Cardiac muscle cell (in vitro differentiated cells and primary cell): ENCODE measurements at places on chromosomes 4 and X. TPM values are rescaled to one million over a fixed set of nuclear protein-coding genes. Genes with fewer than 3 reads are reported as not detected.

- no peaks in the 10 kb centered on the region for H3K27me3 ChIP-seq
- H3K36me3 ChIP-seq: no peaks in the 10 kb centered on the region
- DNase-seq: no peak
- H3K27ac ChIP-seq: no peak overlapping the region
- no peak overlapping the region for H3K4me3 ChIP-seq
Measured at GRCh38 chrX:270848-271367, 10.3 kb upstream of the PLCXD1 start.

GRCh38 chr4:123343400-123344041 lies 53.1 kb upstream of the SPRY1 start:
- no peaks in the 10 kb centered on the region for H3K27me3 ChIP-seq
- no peaks in the 10 kb centered on the region for H3K36me3 ChIP-seq
- H3K4me1 ChIP-seq: no peaks in the 10 kb centered on the region
- no peak overlapping the region for H3K27ac ChIP-seq
- H3K4me3 ChIP-seq: no peak overlapping the region

- peaks cover 11% of the 10 kb centered on the region for H3K4me1 ChIP-seq
- H3K4me3 ChIP-seq: no peak overlapping the region
- H3K36me3 ChIP-seq: no peaks in the 10 kb centered on the region
- H3K27me3 ChIP-seq: no peaks in the 10 kb centered on the region
- H3K27ac ChIP-seq: no peak overlapping the region
- DNase-seq: no peak
Measured at GRCh38 chrX:22060415-22061280, 28.5 kb downstream of the PHEX start.

- H3K36me3 ChIP-seq: no peaks in the 10 kb centered on the region
- H3K4me3 ChIP-seq: no peak overlapping the region
- no peak for DNase-seq
- no peaks in the 10 kb centered on the region for H3K4me1 ChIP-seq
- H3K27me3 ChIP-seq: no peaks in the 10 kb centered on the region
Measured at GRCh38 chr4:6532102-6532501, 42.9 kb upstream of the MAN2B2 start.

DNA sequence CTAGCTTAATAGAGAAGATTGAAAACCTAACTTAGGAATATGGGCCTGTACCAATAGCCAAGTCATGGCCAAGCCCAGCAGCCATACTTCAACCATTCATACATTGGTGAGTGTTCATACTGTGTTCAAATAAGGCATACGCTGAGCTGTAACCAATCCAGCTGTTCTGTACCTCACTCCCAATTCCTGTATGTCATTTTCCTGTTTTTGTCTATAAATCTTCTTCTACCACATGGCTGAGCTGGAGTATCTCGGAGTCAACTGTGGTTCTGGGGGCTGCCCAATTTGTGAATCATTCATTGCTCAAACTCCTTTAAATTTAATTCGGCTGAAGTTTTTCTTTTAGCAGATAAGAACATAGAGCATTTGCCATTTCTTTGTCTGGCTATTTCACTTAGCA lies 195.3 kb upstream of the ANKRD50 start:
- H3K4me3 ChIP-seq: no peak overlapping the region
- DNase-seq: peak; percentile 72
- H3K36me3 ChIP-seq: no peaks in the 10 kb centered on the region
- peaks cover 16% of the 10 kb centered on the region for H3K4me1 ChIP-seq
- H3K27me3 ChIP-seq: no peaks in the 10 kb centered on the region
- H3K27ac ChIP-seq: no peak overlapping the region

DNA sequence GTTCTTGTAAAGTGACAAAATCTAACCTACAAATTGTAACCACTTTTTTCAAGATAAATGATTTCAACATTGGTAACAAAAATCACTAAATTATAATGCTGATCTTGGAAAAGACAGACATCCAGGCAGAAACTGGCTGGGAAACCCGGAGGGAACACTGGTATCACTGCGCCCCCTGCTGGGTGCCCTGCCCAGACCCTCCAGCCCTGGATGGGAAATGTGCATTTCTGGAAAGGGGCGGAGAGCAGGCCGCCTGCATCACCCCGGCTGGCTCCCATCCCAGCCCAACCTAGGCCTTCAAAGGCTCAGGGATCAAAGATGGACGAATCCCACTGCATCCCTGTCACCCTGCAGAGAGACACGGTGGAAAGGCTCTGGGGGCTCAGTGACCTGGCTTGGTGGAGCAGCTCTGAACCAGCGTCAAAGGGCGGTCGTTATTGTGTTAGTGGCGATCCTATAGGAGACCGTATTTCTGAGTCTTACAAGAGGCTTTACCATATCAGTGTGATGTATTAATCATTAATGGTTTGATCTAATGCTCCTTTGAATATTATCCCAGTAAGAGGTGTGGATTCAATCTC lies 37.3 kb downstream of the ACOX3 start:
- H3K27ac ChIP-seq: no peak overlapping the region
- peaks cover 3% of the 10 kb centered on the region for H3K36me3 ChIP-seq
- no peaks in the 10 kb centered on the region for H3K4me1 ChIP-seq
- H3K27me3 ChIP-seq: no peaks in the 10 kb centered on the region
- DNase-seq: peak; percentile 90

- H3K4me1 ChIP-seq: peaks cover 15% of the 10 kb centered on the region
- DNase-seq: no peak
- H3K4me3 ChIP-seq: no peak overlapping the region
- H3K36me3 ChIP-seq: no peaks in the 10 kb centered on the region
- no peaks in the 10 kb centered on the region for H3K27me3 ChIP-seq
- H3K27ac ChIP-seq: no peak overlapping the region
Measured at GRCh38 chr4:53645108-53645507, 53.8 kb upstream of the LNX1 start.

DNA sequence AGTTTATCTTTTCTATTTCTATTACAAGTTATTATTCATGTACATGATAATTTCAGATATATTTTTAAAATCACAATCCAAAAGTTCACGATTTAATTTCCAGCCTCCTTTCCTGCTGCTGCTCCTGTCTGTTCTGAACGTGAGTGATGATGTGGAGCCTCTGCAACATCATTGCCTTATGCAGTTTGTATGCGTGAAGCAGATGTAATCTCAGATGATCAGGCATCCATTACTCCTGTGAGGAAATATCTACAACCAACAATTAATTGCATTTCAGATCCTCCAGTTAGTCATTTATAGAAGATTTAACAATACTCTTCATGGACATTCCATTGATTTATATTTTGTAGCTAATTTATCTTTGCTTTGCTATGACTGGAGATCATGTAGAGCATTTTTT lies 668.7 kb upstream of the EPHA5 start:
- no peaks in the 10 kb centered on the region for H3K27me3 ChIP-seq
- no peak overlapping the region for H3K4me3 ChIP-seq
- H3K27ac ChIP-seq: no peak overlapping the region
- no peak for DNase-seq
- no peaks in the 10 kb centered on the region for H3K36me3 ChIP-seq

DNA sequence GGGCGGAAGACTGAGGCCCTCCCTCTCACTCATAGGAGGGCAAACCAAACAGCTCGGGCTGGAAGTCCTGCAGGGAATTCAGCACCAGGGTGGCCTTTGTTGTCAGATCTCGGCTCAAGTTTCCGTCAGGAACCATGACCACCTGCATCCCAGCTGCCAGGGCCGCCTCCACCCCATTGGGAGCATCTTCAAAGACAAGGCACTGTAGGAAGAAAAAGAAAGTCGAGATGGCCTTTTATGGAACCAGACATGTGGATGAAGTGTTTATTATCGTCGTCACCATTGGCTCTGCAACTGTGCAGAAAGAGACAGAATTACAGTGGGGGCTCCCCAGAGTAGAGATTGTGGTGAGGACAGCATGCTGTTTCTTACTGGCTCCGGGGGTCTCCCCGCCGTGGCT lies 97.2 kb upstream of the STS start:
- no peaks in the 10 kb centered on the region for H3K27me3 ChIP-seq
- no peak for DNase-seq
- no peak overlapping the region for H3K4me3 ChIP-seq
- H3K27ac ChIP-seq: no peak overlapping the region
- no peaks in the 10 kb centered on the region for H3K4me1 ChIP-seq

DNA sequence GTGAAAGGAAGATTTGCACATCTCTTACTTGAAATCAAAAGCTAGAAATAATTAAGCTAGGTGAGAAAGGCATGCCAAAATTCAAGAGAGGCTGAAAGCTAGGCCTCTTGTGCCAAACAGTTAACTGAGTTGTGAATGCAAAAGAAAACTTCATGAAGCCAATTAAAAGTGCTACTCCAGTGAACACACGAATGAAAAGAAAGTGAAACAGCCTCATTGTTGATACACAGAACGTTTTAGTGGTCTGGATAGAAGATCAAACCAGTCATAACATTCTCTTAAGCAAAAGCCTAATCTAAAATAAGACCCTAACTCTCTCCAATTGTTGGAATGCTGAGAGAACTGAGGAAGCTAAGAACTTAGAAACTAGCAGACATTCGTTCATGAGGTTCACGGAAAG lies 122.3 kb downstream of the UNC5C start:
- H3K4me3 ChIP-seq: no peak overlapping the region
- no peaks in the 10 kb centered on the region for H3K36me3 ChIP-seq
- DNase-seq: no peak
- H3K4me1 ChIP-seq: peaks cover 24% of the 10 kb centered on the region

- H3K36me3 ChIP-seq: no peaks in the 10 kb centered on the region
- H3K4me1 ChIP-seq: no peaks in the 10 kb centered on the region
- no peak for DNase-seq
- no peaks in the 10 kb centered on the region for H3K27me3 ChIP-seq
- H3K4me3 ChIP-seq: no peak overlapping the region
Measured at GRCh38 chr4:142952821-142953580, 106.9 kb upstream of the INPP4B start.

DNA sequence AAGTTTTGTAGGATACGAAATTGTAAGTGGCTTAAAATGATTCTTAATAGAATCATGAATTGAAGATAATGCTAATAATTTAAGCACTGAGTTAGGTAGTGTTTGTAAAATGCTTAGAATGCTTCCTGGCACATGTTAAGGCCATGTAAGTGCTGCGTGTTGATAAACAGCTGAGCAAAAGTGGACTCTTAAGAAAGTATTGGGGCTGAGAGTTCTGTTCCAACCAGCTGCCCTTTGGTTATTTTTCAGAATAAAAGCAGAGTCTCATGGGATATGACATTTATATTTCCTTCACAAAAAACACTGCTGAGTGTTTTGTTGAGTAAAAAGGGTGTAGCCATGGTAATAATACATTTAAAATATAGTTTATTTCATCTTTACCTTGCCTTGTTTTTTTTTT lies 42.5 kb downstream of the HTT start:
- H3K4me3 ChIP-seq: no peak overlapping the region
- no peaks in the 10 kb centered on the region for H3K4me1 ChIP-seq
- H3K27ac ChIP-seq: no peak overlapping the region
- H3K27me3 ChIP-seq: no peaks in the 10 kb centered on the region
- peaks cover 44% of the 10 kb centered on the region for H3K36me3 ChIP-seq
- no peak for DNase-seq

DNA sequence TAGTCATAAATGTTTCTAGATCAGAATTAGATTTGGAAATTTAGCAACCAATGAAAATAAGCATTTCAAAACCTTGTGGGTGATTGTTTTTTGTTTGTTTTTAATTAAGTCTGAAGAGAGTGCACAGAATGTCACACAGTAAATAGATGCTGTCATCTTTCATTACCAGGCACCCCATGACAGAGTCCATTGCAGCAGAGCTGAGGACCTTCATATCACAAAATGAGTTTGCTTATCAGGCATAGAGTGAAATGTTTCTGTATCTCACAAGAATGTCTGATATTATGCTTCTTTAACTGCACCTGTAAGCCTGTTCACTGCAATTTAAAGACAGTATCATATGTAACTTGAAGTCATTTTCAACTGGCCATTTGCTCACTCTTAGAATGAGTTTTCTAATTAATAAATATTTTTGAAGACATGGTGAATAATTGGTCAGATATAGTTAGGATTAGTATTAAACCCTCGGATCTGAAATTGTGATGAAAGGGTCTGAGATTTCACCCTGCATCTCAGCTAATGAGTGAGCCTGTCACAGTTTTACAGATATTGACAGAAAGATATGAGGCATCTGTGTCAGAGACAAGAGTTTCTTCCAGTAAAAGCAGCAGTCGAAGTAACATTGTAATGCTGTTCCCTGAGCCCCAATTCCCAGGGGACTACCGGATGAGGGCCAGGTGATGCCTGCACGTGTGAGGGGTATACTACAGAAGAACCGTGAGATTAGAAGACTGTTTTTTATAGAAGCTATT lies 416.4 kb downstream of the CCSER1 start:
- no peaks in the 10 kb centered on the region for H3K36me3 ChIP-seq
- H3K4me1 ChIP-seq: no peaks in the 10 kb centered on the region
- no peak overlapping the region for H3K4me3 ChIP-seq
- no peaks in the 10 kb centered on the region for H3K27me3 ChIP-seq

COL25A1 gene
- 3.9 and 8.4 TPM in 2 replicates for total RNA-seq

GPAT3 gene
- 2.3 and 5.1 TPM in 2 replicates for total RNA-seq

KCNIP4 gene
- 9.9 and 15.9 TPM in 2 replicates for total RNA-seq

ARMCX6 gene
- 73.1 and 75.1 TPM in 2 replicates for total RNA-seq

PCDH11X gene
- 0.99 and 1.4 TPM in 2 replicates for total RNA-seq
